ENCODE measurements at places on chromosomes 12 and 14.
A peak's percentile ranks its signal among the peaks of the same experiment; 100 is the strongest.

DNA sequence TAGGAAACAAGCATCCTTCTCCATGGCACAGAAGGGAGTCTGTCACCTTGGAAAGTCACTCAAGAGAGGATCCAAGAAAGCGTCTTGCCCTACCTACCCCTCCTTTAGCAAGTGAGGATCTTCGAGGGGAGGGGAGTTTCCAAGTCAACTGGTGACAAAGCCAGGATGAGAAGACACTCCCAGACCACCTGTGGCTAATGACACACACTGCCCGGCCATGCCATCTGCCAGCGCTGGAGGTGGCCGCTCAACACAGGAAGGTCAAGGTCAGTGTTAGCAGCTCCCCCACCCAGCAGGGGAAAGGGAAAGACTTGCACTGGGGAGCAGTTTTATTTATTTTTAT, 41.3 kb downstream of the ELK3 start:
- DNase-seq, result no peak

DNA sequence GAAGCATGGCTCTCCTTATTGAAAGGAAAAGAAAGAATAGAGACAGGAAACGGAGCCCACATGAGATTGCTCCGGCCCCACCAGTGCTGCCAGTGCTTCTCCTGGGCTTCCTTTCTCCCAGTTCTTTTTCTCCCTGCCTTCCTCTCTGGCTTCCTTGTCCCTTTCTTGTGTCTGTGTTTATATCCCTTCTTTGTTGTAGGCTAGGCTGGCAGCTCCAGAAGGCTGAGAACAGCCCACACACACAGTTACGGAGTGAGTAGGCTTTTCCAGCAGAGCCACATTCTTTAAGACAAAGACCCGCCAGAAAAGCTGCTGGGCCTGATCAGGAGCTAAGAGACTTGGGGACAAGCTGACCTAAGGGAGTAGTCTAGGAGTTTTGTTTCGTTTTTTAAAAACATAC, 13.0 kb downstream of the CIPC start:
- DNase-seq, result peak; percentile 39

GRCh38 chr12:13592063-13592942, 389.1 kb downstream of the GRIN2B start:
- no peak for DNase-seq

GRCh38 chr14:96929950-96930349, 132.8 kb downstream of the VRK1 start:
- no peak for DNase-seq

- DNase-seq, result peak; percentile 70
These were observed 10.9 kb downstream of the C12orf43 start for GRCh38 chr12:121005346-121005815.

DNA sequence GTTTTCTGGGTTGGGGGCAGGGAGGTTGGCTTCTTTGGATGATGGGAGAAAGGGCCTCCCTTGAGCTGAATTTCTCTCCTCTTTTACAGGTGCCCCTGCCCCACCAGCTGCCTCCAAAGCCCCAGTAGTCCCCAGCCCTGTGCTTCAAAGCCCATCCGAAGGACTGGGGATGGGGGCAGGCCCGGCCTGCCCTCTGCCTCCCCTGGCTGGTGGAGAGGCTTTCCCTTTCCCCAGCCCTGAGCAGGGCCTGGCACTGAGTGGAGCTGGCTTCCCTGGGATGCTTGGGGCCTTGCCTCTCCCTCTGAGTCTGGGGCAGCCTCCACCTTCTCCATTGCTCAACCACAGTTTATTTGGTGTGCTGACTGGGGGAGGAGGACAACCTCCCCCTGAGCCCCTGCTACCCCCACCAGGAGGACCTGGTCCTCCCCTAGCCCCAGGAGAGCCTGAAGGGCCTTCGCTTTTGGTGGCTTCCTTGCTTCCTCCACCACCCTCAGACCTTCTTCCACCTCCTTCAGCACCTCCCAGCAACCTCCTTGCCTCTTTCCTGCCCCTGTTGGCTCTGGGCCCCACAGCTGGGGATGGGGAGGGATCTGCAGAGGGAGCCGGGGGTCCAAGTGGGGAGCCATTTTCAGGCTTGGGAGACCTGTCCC, 4.0 kb downstream of the MBD6 start:
- DNase-seq, result no peak

- DNase-seq, result no peak
These were observed 15.3 kb upstream of the PELI2 start for GRCh38 chr14:56102941-56103340.

GRCh38 chr12:110917467-110917866, 2.9 kb downstream of the MYL2 start:
- peak; percentile 53 for DNase-seq

Measured in GM23248 (cell line).